Pancreas (tissue), 10 donors: ENCODE measurements at places on chromosomes 5 and 9. TPM values are rescaled to one million over a fixed set of nuclear protein-coding genes. Genes with fewer than 3 reads are reported as not detected.

- no peaks in the 10 kb centered on the region for H3K4me1 ChIP-seq
- no peak overlapping the region for H3K4me3 ChIP-seq
- no peak for DNase-seq
Observed at GRCh38 chr5:13186177-13186576, 758.3 kb downstream of the DNAH5 start.

- H3K4me1 ChIP-seq, result no peaks in the 10 kb centered on the region
- no peak overlapping the region for H3K27ac ChIP-seq
- no peaks in the 10 kb centered on the region for H3K27me3 ChIP-seq
- no peak for DNase-seq
Observed at GRCh38 chr5:146463446-146463845, 16.3 kb downstream of the TCERG1 start.

- H3K4me3 ChIP-seq, result no peak overlapping the region
- peak; percentile 43 for DNase-seq
- H3K27ac ChIP-seq, result no peak overlapping the region
- H3K27me3 ChIP-seq, result no peaks in the 10 kb centered on the region
- no peaks in the 10 kb centered on the region for H3K36me3 ChIP-seq
- no peaks in the 10 kb centered on the region for H3K4me1 ChIP-seq
Observed at GRCh38 chr9:134226221-134226930, 62.0 kb upstream of the RNU6ATAC start.

GRCh38 chr5:56607074-56607473 lies 208.3 kb upstream of the MAP3K1 start:
- no peaks in the 10 kb centered on the region for H3K4me1 ChIP-seq
- DNase-seq, result no peak
- no peak overlapping the region for H3K4me3 ChIP-seq

GRCh38 chr9:121768416-121769015 lies 117.1 kb downstream of the DAB2IP start:
- H3K27ac ChIP-seq, result no peak overlapping the region
- no peak overlapping the region for H3K4me3 ChIP-seq
- no peak for DNase-seq
- H3K4me1 ChIP-seq, result peaks cover 19% of the 10 kb centered on the region
- H3K36me3 ChIP-seq, result peaks cover 18% of the 10 kb centered on the region

DNA sequence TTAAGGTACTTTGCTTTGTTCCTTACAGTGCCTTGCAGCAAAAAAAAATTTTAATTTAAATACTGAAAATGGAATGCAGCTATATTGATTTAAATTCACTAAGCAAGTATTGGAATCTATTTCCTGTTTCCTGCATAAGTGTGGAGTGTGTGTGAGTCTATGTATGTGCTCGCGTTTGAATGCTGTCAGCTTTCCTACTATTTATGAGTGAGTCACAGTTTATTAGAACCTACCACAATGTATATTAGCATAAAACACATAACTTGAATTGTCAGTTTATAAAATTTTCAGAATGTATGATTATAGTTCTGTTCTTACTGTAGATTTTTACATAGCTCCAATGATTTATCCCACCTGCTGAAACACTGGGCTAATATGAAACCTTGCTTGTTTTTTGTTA lies 302.1 kb downstream of the NR2F1-AS1 start:
- DNase-seq, result no peak
- no peaks in the 10 kb centered on the region for H3K4me1 ChIP-seq
- H3K27ac ChIP-seq, result no peak overlapping the region
- no peaks in the 10 kb centered on the region for H3K36me3 ChIP-seq

The KCNT1 gene
- 0.12 TPM for total RNA-seq

GRCh38 chr9:86827893-86828292 lies 119.4 kb downstream of the GAS1 start:
- H3K4me3 ChIP-seq, result no peak overlapping the region
- H3K27ac ChIP-seq, result no peak overlapping the region

DNA sequence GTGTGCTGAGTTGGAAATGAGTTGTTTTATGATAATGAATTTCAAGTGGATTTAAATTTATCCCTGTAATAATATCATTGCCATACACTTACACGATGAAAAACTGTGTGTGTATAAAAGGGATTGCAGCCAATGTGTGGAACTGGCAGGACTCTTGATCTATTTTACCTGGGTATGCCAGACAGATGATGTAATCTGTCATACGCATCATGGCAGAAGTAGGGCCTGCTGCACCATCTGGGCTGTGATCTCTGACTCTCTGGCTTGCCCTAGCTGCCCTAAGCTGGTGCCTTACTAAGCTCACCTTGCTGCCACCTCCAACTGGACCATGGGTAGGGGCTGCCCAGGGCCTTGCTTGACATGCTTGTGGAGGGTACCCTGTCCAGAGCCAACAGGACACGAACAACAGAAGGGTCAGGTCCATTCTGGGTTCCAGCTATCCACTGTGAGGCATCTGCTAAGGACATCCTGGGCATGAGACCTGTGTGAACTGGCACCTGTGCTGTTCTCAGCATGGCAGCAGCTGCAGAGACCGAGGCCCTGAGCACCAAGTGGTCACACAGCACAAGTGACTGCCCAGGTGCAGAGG lies 184.2 kb downstream of the FSTL4 start:
- DNase-seq, result no peak
- no peaks in the 10 kb centered on the region for H3K36me3 ChIP-seq
- no peak overlapping the region for H3K4me3 ChIP-seq
- no peak overlapping the region for H3K27ac ChIP-seq
- H3K27me3 ChIP-seq, result no peaks in the 10 kb centered on the region

GRCh38 chr5:15365070-15365469 lies 134.9 kb upstream of the FBXL7 start:
- H3K36me3 ChIP-seq, result no peaks in the 10 kb centered on the region
- H3K4me3 ChIP-seq, result no peak overlapping the region
- no peak for DNase-seq
- H3K27me3 ChIP-seq, result no peaks in the 10 kb centered on the region
- no peaks in the 10 kb centered on the region for H3K4me1 ChIP-seq
- H3K27ac ChIP-seq, result no peak overlapping the region

The FTMT gene
- total RNA-seq, result not detected

DNA sequence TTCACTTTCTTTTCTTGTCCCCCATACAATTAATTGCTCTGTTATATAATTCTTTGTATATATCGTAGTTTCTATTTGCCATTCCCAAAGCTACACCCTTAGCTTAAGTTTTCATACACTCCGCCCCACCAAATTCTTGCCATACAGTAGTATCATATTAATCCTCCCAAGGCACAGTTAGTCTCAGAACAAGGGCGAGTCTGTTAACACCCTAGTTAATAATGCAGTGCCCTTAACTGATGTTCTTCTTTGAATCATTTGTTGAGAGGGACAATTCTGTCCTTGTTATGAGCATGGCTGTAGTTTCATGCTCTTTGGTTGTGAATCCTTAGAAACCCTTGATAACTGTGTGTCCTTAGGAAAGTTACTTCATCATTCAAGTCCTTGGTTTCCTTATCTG lies 206.2 kb downstream of the CFAP90 start:
- H3K36me3 ChIP-seq, result no peaks in the 10 kb centered on the region
- H3K4me1 ChIP-seq, result no peaks in the 10 kb centered on the region
- H3K27me3 ChIP-seq, result no peaks in the 10 kb centered on the region
- H3K4me3 ChIP-seq, result no peak overlapping the region
- DNase-seq, result no peak

GRCh38 chr5:143037071-143037470 lies 266.9 kb downstream of the ARHGAP26 start:
- no peaks in the 10 kb centered on the region for H3K27me3 ChIP-seq
- peaks cover 3% of the 10 kb centered on the region for H3K36me3 ChIP-seq
- no peak for DNase-seq
- H3K27ac ChIP-seq, result no peak overlapping the region
- H3K4me1 ChIP-seq, result peaks cover 7% of the 10 kb centered on the region

- DNase-seq, result no peak
- no peak overlapping the region for H3K4me3 ChIP-seq
- no peak overlapping the region for H3K27ac ChIP-seq
- no peaks in the 10 kb centered on the region for H3K4me1 ChIP-seq
- H3K36me3 ChIP-seq, result no peaks in the 10 kb centered on the region
Observed at GRCh38 chr5:110562191-110562590, 164.3 kb downstream of the TMEM232 start.

DNA sequence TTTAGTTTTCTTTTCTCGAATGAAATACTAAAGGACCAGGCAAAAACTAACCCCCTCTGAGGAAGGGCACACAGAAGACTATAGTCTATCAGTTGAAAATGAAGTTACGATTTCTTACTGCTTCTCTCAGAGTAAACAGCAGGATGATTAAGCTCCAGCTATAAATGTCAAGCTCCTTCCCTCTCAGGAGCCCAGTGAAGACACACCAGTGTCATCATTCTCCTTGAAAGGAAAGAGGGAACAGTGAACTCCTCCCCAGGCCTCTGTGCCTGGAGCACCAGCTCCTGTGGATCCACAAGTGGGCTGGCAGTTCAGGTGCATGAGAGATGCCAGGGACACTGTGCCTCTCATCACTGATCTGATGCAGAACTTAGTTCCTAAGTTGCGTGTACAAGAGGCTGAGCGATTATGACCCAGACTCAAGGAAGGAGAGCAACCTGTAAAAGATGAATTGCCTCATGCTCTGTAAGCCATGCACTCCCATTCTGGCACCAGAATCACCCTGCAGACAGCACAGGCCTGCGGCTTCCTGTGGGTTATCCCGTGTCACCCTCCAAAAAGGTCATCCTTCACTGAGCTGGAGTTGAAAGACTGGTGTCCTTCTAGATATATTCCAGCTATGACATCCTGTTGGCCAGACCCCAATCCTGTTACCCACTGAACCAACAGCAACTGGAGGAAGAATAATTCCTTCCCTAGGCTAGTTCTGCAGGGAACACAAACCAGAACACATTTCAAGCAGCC lies 394.0 kb downstream of the SEMA5A start:
- no peak overlapping the region for H3K27ac ChIP-seq
- H3K36me3 ChIP-seq, result no peaks in the 10 kb centered on the region
- no peaks in the 10 kb centered on the region for H3K27me3 ChIP-seq
- no peak overlapping the region for H3K4me3 ChIP-seq
- H3K4me1 ChIP-seq, result no peaks in the 10 kb centered on the region

GRCh38 chr5:15571618-15572017 lies 71.6 kb downstream of the FBXL7 start:
- no peaks in the 10 kb centered on the region for H3K36me3 ChIP-seq
- no peak for DNase-seq
- no peaks in the 10 kb centered on the region for H3K27me3 ChIP-seq
- H3K4me3 ChIP-seq, result no peak overlapping the region

DNA sequence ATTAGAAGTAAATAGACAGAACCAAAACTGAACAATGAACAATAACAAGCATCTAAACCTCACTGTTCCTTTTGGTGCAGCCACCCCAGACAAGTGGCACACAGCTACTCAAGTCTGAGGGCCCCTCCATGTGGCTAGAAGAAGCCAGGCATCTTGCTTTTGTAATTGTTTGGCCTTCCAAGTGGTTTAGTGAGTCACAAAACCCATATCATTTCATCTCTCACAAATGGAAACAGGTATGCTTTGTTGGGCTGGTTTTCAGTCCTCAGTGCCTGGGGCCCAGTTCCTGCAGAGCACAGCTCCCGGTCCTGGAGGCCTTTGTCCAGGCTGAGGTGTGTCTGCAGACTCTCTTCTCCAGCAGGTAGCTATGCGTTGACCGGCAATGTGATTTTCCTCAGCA lies 16.7 kb downstream of the PRLR start:
- no peaks in the 10 kb centered on the region for H3K36me3 ChIP-seq
- no peaks in the 10 kb centered on the region for H3K27me3 ChIP-seq
- H3K27ac ChIP-seq, result no peak overlapping the region
- H3K4me3 ChIP-seq, result no peak overlapping the region
- H3K4me1 ChIP-seq, result no peaks in the 10 kb centered on the region
- DNase-seq, result no peak

DNA sequence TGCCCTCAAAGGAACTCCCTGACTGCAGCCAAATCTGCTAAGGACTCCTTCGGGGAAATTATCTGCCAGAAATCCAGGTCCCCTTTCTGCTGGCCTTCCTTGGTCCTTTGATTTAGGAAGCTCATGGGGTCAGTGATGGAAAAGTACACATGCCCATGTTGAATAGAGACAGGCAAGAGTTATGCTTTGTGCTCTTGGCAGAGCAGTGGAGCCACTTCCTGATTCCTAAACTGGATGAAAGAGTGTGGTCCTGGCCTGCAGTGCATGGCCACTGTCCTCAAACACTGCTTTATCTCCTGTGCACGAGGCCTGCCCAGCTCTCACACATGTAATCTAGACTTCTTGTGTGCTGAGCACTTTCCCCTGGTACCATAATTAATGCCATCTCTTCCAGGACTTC lies 2.0 kb upstream of the EBF1 start:
- no peak overlapping the region for H3K4me3 ChIP-seq
- H3K27ac ChIP-seq, result no peak overlapping the region
- H3K4me1 ChIP-seq, result peaks cover 4% of the 10 kb centered on the region
- H3K27me3 ChIP-seq, result no peaks in the 10 kb centered on the region

DNA sequence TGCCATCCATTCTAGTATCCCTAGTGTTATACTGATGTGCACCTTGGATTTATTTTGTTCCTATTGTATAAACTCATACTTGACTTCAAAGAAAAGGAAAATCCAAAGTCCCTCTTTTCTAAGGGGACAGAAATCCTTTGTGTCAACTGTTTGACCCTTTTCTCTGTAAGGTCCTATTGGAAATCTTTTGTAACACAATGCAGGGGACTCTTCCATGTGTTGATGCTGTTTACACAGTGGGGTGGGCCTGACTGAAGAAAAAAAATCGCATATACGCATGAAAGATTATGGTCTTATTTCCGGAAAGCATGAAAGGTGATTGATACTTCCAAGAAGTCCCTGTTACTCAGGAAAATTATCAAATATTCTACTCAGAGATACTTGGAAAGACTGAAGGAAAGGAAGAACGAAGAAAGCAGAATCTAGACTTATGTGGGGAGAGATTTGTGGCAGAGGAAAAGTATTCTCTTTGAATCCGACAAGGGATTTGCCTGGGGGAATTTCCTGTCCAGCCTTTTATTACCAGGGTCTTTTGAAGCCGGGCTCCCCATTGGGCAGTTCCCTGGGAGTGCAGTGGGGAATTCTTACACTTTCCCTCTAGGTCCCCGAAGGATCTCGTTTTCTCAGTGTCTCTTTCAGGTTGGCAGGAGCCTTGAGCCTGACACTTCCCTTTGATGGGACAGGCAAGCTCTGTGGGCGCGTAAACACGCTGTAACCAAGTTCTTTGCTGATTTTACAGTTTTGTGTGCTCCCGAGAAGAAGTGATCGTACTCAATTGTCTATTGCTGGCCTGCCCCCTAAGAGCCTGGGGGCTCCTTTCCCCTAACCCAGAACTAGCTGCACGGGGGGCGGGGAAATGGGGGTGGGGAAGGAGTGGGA lies 779 bp upstream of the VCAN start:
- peaks cover 7% of the 10 kb centered on the region for H3K4me1 ChIP-seq
- no peaks in the 10 kb centered on the region for H3K36me3 ChIP-seq
- no peak overlapping the region for H3K4me3 ChIP-seq

The SVEP1 gene
- total RNA-seq, result 3.9 TPM

The DAP gene
- 131 TPM for total RNA-seq
